ENCODE measurements at places on chromosomes 16 and 17. TPM values are rescaled to one million over a fixed set of nuclear protein-coding genes. Genes with fewer than 3 reads are reported as not detected.

KCNJ16 gene
- total RNA-seq = not detected

MC1R gene
- total RNA-seq = 2.8 TPM

TOP3A gene
- total RNA-seq = 24.2 TPM

KRT13 gene
- total RNA-seq = 0.61 TPM

ABI3 gene
- total RNA-seq = not detected

CTNS gene
- 11.8 TPM for total RNA-seq

PYDC1 gene
- not detected for total RNA-seq

KCNJ18 gene
- not detected for total RNA-seq

PIGS gene
- 47.4 TPM for total RNA-seq

CEP295NL gene
- total RNA-seq = not detected

ABR gene
- 41.3 TPM for total RNA-seq

RBFOX1 gene
- not detected for total RNA-seq

CSH2 gene
- total RNA-seq = not detected

KLHL10 gene
- not detected for total RNA-seq

CMC2 gene
- 59.6 TPM for total RNA-seq

GRIN2C gene
- not detected for total RNA-seq

ZNF18 gene
- total RNA-seq = 8.0 TPM

SHCBP1 gene
- 28.8 TPM for total RNA-seq

CCL1 gene
- total RNA-seq = not detected

KRT20 gene
- total RNA-seq = not detected

CD68 gene
- 20.1 TPM for total RNA-seq

CD300LB gene
- total RNA-seq = not detected

PLXDC1 gene
- total RNA-seq = 0.28 TPM

NPIPB8 gene
- total RNA-seq = 0.48 TPM

IL17C gene
- total RNA-seq = not detected

KRTAP3-2 gene
- total RNA-seq = not detected

BMERB1 gene
- 7.5 TPM for total RNA-seq

METTL9 gene
- 92.6 TPM for total RNA-seq

FOXF1 gene
- not detected for total RNA-seq

TMEM92 gene
- 6.5 TPM for total RNA-seq

CLEC18A gene
- total RNA-seq = 0.11 TPM

KRTAP2-2 gene
- not detected for total RNA-seq

PTGES3L gene
- total RNA-seq = 0.17 TPM

SNAI3 gene
- total RNA-seq = not detected

ELP5 gene
- 63.6 TPM for total RNA-seq

ABCC12 gene
- total RNA-seq = not detected

CCDC78 gene
- total RNA-seq = 2.7 TPM

CACNG5 gene
- total RNA-seq = not detected

XPO6 gene
- total RNA-seq = 113 TPM

TBC1D3K gene
- total RNA-seq = not detected

CIBAR2 gene
- total RNA-seq = not detected

THUMPD1 gene
- total RNA-seq = 32.7 TPM

ABCA3 gene
- total RNA-seq = 0.24 TPM

TMC8 gene
- 0.11 TPM for total RNA-seq

OR3A2 gene
- total RNA-seq = not detected

MLLT6 gene
- 25.6 TPM for total RNA-seq

PIGQ gene
- total RNA-seq = 40.7 TPM

CFAP20 gene
- 48.3 TPM for total RNA-seq

EXOC3L1 gene
- not detected for total RNA-seq

DNASE1L2 gene
- total RNA-seq = 0.41 TPM

MRPL12 gene
- total RNA-seq = 88.0 TPM

GPR179 gene
- not detected for total RNA-seq

SLC5A11 gene
- total RNA-seq = not detected

TEKT1 gene
- not detected for total RNA-seq

DRC7 gene
- not detected for total RNA-seq
